Activated CD8-positive, alpha-beta memory T cell treated with anti-CD3 and anti-CD28 coated beads for 1 hour (primary cell): ENCODE measurements at places on chromosomes 5 and 9.

DNA sequence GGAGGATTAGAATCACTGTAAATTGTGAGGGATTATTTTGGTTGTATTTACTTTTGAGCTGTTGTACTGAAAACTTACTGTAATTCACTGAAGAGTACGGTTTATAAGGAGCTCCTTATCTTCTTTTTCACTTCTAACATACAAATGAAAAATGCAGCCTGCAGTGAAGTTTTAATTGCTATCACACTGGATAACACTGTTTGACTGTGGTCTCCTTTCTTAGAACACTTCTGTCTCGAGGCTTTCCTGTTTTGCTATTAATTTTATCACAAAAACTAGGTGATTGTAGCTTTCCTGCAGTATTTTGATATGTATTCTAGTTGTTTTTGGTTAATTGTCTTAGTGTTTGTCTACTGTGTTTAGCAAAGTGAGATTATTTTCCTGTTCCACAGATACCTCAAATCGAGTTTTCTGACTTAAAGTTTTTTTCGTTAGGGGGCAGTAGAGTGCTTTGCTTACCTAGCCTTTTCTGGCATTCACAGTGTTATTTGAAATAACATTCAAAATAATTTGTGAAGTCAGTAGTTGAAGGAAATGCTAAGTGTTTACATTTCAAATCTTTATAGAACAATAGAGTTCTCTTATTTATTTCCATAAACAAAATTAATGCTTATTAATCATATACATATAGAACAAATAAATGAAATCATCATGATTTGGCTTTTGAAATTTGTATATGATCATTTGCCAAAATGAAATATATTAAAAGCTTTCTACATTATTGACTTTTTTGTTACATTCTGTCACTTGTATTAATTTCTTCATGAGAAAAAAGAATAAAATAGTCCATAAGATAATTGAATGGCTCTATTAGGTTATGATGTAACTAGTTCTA is 52.9 kb downstream of the COMMD10 start:
- no peak for DNase-seq

- no peak for DNase-seq
These were observed 18.7 kb downstream of the HSD17B4 start for GRCh38 chr5:119470851-119471451.

DNA sequence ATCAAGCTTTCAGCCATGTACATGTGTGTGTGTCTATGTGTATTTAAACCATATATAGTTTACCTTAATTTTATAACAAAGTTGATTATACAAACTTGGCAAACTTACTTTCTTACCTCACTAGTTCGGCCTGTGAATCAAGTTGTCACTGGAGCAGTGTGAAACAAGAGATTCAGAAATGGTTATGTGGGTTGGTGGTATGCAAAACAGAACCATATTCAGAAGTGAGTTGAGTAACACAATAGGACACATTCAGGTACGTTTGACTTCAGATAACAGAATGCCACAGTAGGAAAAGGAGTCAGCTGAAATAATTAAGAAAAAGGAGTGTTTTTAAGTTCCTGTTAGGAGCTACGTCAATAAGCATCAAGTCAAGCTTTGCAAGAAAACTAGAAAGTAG is 21.5 kb downstream of the XPA start:
- DNase-seq, result no peak

DNA sequence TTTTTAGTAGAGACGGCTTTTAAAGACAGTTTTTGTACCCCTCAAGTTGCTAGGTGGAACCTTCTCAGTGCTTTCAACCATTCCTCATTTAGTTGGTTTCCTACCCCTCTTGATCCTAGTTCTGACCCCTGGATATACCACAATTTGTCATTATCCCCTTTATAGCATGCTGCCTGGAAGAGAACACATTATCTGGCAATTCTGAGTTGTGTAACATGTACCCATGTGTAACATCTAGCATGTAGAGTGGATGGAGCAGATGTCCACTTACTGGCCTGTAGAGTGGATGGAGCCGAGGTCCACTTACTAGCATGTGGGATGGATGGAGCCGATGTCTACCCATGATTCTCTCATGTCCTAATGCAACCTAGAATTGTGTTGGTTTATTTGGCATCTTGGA is 7.5 kb downstream of the SLC36A1 start:
- DNase-seq, result no peak

DNA sequence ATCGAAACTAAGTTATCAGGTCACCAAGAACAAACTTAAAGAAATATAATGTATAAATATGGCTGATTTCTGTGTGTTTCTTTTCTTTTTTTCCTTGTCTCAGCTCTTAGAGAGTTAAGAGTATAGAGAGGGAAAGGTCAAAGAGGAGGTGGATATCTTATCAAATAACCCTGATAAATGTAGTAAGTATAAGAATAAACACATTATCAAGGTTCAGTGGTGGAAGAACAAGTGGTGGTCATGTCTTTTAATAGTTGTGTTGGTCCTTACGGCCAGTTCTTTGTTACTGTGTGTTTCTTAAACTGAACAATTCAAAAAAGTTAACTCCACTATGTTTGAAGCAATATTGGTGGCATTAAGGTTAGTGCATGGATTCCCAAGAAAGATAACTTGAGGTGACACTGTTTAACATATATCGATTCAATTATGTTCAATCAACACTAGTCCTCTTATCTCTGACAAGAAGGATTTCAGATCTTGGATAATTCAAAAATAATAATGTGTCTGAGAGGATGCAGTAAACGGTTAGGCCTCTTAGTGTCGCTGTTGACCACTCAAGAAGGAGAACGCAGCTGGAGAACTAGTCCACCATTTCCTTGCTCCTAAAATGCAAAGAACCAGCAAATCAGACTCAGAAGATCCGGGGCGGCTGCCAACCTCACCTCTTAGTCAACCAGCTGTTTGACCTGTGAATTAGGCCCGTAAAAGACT is at the start of gene PCDHGA3:
Gene PCDHGA3 (plus strand): TSS at position 588 of the 711 bp plus-strand sequence. CDS start 205 bp downstream, outside the sequence.
- DNase-seq, result no peak

GRCh38 chr5:79513308-79513703 is 628 bp downstream of the HOMER1 start:
- DNase-seq, result no peak

DNA sequence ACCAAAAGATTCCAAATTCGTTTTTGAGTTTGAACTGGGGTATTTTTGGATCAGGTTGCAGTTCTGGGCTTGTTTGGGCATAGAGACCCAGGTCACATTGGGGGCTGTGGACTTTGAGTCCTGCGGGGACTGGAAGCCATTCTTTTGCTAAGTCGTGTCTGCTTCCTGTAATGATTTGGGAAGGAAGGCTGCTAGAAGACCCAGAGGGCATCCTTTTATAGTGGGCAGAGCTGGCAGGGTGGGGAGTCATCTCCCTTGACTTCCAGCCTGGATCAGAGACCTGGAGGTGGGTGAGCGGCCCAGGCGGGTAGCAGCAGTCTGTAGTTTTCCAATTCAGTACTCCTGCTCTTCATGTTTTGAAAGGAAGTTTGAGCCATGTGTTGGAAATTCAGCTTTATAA is 11.3 kb downstream of the ZNF618 start:
- DNase-seq, result no peak

DNA sequence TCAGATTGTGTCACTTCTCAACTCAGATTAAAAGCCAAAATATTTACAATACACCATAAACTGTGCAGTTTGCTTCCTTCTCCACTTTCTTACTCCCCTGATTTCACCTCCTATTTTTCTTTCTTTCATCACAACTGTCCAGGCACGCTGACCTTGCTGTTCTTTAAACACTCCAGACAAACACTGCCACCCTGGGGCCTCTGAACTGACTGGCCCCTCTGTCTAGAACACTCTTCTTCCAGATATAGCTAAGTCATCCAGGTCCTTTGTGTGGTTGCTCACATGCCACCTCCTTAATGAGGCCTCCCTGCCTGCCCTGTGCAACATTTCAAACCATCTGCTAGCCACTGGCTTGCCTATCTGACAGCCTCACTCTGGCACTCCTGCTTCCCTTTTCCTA is 46.6 kb downstream of the ATG10 start:
- DNase-seq, result no peak

GRCh38 chr9:94976077-94976476 is 249.6 kb downstream of the AOPEP start:
- no peak for DNase-seq

- no peak for DNase-seq
These were observed 84.3 kb upstream of the CAST start for GRCh38 chr5:96577909-96578308.

GRCh38 chr5:121086671-121087070 is 622.6 kb downstream of the PRR16 start:
- DNase-seq, result no peak

DNA sequence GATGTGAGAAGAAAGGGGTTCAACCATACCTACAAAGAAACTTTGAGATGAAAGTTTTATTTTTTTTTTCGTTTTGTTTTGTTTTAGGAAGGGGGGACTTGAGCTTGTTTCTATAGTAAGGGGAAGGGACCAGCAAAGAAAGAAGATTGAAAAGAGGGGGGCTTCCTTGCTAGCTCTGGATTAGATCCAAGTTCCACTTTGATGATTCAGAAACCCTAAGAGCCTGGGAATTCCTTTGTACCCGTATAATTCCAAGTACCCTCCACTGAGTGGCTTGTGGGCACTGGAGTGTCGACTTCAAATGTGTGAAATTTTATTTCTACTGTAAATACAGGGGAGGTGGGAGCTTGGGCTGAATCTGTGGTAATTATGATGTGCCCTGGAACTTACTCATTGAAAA is 10.9 kb downstream of the MAMDC2 start:
- DNase-seq, result no peak

DNA sequence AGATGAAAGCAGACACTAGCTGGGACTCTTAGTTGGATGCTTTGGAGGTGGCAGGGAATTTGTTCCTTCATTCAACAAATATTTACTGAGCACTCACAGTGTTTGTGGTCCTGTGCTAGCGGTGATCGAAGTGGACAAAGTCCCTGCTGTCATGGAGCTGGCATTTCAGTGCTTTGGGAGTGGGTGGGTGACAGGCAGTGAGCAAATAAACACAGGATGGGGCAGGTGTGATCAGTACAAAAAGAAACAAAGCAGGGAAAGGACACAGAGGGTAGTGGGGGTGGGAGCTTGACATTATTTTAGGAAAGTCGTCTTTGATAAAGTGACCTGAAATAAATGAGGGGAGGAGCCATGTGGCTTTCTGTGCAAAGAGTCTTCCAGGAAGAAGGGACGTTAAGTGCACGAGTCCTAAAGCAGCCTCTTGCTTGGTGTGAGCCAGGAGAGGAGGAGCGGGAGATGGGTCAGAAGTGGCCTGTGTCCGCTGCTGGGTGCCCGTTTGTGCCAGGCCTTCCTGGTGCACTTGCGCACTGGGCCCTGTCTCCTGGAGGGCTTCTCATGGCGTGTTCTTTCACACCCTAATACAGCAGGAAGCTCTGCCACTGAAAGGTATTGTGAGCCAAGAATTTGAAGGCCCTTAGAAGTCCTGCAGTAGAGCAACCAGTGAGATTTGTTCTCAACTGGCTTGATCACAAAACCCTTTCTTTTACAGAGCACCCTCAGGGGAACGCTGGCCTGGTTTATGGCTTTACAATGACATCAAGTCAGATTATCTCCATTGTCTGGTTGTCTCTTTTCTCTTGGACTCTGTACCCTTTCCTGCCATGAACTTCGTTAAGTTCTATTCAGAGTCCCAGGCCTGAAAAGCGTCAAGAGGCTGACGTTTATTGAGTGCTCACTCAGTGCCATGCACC is 14.8 kb downstream of the NDST1 start:
- DNase-seq, result no peak

DNA sequence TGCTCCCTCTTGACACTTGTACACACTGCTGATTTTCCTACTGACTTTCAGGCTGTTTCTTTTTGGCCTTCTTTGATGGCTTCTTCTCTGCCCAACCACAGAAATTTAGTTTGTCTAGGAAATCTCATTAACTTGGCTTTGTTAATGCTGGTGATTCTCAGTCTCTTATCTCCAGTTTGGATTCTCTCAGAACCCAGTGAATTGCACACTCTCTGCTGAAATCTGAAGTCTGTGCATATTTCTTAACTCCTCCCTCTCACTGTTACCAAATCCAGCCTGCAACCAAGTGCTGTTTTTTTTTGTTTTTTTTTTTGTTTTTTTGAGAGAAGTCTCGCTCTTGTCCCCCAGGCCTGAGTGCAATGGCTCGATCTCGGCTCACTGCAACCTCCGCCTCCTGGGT is 117.2 kb downstream of the CDC42SE2 start:
- no peak for DNase-seq
